Stimulated activated CD4-positive, alpha-beta T cell treated with anti-CD3 and anti-CD28 coated beads, Interleukin-1b, Interleukin-23, amount 100 ng/mL, for 48 hours (primary cell): ENCODE measurements at places on chromosomes 3 and 15.

- no peak for DNase-seq
Measured at GRCh38 chr3:116378077-116378476, 67.2 kb downstream of the LSAMP start.

- no peak for DNase-seq
Measured at GRCh38 chr3:143265501-143266070, 146.0 kb downstream of the CHST2 start.

GRCh38 chr15:98446083-98446482 is 202.3 kb upstream of the IGF1R start:
- no peak for DNase-seq

- DNase-seq, result no peak
Measured at GRCh38 chr3:85838921-85839320, 880.1 kb downstream of the CADM2 start.

GRCh38 chr15:42037656-42038055 is 16.8 kb upstream of the PLA2G4E start:
- DNase-seq, result no peak

DNA sequence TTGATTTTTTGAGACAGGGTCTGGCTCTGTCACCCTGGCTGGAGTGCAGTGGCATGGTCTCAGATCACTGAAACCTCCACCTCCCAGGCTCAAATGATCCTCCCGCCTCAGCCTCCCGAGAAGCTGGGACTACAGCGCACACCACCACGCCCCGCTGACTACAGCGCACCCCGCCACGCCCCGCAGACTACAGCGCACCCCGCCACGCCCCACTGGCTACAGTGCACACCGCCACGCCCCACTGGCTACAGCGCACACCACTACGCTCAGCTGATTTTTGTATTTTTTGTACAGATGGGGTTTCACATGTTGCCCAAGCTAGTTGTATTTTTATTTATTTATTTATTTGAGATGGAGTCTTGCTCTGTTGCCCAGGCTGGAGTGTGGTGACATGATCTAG is 35.6 kb downstream of the SLC51A start:
- no peak for DNase-seq

DNA sequence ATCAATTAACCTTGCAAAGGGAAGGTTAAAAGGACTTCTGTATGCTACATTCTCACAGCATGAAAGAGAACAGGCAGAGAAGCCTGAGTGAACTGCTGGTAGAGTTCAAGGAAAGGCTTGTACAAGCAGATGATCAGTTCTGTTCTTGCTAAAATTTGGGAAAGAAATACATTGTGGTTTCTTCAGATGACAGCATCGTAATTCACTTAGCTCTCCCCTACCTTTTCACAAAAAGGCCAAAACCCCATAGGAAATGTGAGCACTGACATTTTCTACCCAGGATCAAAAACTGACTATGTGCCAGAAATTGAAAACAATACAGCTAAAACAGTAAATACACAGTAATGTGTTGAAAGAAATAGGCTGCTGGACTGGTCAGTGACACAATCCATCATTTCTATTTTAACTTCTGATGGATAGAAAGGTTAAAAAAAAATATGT is 216.4 kb downstream of the DPH6 start:
- no peak for DNase-seq

DNA sequence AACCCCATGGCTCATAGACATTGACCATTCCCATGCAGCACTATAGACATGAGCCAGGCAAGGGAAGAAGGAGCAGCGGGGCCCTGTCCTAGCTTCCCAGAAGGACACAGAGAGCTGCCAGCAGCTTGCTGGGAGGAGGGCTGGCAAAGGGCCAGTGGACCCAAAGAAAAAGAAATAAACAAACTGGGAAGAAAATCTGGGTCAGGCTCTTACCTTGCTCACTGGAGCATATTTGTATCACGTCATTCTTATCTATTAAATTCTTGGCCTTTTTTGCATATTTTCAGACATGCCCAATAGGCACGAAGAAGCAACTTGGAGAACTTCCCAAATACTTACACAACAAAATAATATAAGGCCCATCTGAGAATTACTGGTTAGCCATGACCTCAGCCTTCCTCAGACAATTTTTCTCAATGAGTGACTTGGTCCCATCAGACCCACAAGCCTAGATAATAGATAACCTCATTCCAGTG is 28.4 kb downstream of the RASGRP1 start:
- no peak for DNase-seq

- DNase-seq, result no peak
Measured at GRCh38 chr3:105365391-105366325, 1.1 kb upstream of the ALCAM start.

DNA sequence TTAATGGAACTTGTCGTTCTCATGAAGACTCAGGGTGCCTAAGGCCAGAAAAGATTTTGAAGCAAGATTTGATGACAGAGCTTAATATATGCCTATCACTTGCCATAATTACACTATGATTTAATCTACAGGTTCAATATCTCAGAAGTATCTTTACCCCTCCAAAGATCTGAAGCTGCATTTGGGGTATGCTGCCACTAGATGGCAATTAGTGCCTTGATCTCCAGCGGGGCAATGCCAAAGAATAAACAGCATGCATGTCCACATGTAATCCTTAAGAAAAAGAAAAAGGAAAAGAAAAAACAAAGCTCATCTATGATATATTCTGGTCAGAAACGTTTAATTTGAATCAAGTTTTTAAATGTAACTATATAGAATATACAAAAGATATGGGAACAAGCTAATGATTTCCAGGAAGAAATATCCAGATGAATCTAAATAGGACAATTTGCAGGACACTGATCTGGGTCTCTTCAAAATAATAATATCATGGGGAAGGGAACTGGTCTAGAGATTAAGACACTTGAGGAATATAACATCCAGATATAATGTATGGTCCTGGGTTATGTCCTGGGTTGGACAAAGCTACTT is 55.0 kb upstream of the SOX14 start:
- no peak for DNase-seq

- DNase-seq, result no peak
Measured at GRCh38 chr3:194184801-194185200, 48.9 kb downstream of the HES1 start.

DNA sequence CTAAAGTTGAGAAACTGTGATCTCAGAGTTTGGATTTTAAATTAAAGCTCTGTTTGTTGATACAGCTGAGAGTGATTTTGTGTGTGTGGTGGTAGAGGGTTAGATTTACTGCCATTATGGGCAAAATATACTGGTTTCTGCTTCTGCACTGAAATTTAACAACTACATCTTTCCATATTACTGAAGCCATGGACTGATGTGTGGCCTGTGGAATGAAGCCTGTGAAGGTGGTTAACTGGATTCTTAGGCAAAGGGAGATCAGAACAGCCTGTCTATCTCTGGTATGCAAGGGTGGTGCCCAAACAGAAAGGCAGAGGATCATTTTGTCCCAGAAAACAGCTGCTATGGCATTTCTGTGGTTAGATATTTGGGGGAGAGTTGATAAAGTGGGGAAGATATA is 297.3 kb upstream of the THBS1 start:
- DNase-seq, result no peak

DNA sequence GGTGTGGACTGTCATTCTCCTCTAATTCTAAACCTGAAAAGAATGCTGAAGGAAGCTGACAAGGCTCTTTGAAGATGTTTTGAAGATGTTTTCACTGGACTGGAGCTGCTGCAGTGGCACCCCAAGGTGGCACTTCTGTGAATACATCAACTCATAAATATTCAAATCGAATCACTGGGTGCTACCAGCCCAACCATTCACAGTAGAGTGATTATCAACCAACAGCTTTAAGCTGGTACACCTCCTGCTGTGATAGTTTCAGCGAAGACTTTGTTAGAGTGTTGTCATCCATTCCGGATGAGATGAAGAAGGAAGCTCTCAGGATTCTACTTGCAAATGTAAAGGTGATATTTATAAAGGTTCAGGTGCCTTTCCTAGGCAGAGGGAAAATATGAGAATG is 106.6 kb downstream of the LSAMP start:
- DNase-seq, result no peak

DNA sequence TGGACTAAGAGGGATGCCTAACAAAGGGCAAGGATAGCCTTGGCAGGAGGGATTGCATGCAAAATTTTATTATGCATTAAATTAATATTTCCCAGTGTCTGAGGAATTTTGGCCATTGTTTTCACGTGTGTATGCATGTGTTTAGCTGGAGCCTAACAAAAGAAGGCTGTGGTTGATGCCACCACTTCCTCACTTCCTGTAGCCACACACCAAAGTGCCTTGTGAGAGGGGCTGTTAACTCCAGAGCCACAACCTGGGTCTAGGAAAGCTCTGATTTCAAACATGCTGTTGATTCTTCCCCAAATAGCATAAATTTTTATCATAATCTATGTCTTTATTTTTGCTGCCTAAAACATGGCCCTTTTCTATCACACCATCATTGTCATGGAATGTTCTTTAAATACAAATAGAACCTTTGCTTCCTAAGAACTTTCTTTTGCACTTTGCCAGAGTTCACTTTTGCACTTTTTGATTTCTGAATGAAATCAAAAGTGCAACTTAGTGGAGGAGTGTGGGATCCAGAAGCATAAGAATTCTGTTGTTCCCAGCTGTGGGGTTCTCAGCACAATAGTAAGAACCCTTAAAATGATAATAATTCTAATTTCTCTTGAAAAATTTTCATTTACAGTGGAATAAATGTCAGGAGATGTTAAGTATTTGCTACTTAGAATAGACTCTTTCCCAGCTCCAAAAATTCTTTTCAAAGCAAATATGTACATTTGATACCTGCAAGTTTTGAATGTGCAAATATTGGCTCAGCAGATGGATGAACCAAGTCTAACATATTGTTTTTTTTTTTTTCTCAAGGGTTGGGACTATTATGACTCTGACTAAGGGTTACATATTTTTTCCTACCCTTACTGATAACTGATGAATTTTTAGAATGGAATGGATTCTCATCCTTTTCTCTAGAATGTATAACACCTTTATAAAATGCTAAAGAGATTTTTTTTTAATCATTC is 35.6 kb upstream of the SPTSSB start:
- DNase-seq, result no peak

DNA sequence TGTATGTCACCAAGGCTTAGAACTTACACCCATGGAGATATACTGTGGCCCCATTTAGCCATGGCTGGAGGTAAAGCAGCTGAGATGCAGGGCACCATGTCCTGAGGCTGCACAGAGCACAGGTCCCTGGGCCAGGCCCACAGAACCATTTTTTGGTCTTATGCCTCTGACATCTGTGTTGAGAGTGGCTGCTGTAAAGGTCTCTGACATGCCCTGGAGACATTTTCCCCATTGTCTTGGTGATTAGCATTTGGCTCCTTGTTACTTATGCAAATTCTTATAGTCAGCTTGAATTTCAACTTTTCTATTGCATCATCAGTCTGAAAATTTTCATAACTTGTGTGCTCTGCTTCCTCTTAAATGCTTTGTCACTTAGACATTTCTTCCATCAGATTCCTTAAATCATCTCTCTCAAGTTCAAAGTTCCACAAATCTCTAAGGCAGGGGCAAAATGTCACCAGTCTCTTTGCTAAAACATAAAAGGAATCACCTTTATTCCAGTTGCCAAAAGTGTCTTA is 701.3 kb downstream of the EPHA3 start:
- DNase-seq, result no peak

GRCh38 chr3:171895900-171896299 is 52.8 kb downstream of the TMEM212 start:
- no peak for DNase-seq

- DNase-seq, result no peak
Measured at GRCh38 chr15:100264994-100265640, 76.7 kb downstream of the ADAMTS17 start.

DNA sequence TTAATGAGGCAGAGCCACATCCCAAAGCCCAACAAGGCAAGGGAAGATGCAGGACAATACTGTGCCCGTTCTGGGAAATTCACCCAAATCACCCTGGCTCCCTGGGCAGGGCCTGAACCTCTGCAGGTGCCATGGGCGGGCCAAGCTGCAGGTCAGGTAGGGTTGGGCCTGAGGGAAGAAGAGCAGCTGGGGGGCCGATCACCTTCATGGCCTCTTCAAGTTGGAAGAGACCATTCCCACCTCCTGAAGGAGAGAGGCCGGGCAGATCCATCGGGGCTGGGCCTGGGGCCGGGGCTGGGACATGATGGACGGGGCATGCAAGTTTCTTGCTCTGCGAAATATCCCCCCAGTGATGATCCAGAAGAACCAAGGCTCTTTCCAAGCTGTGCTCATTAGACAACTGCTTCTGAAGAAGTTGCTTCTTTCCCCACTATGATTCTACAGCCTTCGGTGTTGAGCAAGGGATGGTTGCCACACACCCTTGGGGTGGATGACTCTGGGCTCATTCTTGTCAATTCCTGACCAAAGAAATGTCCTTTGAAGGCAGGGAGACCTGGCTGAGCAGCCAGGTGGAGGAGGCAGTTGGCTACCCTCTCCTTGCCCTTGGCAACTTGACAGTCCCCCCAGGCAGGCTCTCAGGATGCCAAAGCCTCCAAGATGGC is 38.2 kb downstream of the KLHL25 start:
- DNase-seq, result no peak

DNA sequence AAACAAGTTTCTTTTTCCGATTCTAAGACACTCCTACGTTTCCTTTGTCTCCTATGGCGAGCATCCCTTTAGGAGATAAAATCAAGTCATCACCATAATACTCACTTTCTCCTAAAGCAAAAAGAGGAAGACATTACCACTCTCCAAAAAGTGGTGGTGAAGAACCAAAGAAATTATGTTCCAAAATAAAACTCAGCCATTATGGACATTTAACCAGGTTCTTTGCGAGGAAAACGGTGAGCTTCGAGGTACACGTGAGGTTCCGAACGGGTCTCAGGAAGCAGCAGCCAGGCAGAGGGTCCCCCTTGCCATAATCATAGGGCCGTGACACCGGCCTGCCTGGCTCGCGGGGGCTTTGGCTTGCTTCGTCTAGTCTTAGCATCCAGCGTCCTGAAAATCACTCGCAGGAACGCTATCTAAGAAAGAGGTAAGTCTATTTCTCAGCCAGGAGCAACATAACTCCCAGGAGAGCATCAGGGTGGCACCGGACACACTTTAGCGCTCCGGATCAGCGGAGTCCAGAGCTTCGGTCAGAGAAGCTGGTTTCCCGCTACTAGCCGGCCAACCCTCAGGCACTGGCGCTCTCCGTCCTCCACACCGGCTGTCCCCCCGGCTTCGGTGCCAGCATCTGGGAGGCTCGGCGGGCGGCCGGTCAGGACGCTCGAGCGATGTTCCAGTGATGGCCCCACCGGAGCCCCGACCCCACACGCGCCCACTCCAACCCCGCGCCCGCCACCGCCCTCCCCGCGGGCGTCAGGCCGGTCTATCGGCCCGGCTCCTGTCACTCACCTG is 581 bp downstream of the IP6K1 start:
- no peak for DNase-seq

GRCh38 chr3:113285226-113285625 is 73.9 kb downstream of the BOC start:
- DNase-seq, result no peak

DNA sequence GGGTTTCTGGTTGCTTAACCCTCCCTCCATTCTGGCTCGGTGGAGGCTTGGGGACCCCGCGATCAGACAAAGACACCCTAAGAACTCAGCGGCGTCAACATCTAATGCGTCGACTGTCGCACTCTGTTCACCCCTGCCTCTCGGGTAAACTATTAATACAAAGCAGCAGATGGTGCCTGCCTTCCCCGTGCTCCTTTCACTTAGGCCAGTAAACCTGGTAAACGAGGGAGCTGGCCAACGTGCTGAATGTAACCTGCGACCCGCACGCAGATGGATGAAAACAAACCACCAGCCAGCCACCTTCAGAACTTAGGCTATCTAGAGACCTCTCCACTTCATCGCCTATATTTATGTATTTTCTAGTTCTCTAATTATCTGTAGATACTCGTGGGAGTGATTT is 848 bp upstream of the CADPS start:
- no peak for DNase-seq

- DNase-seq, result no peak
Measured at GRCh38 chr3:186119499-186119898, 10.6 kb upstream of the ETV5 start.

GRCh38 chr15:31369727-31370126 is 43.1 kb downstream of the KLF13 start:
- DNase-seq, result no peak
